Pulmonary artery endothelial cell (primary cell): ENCODE measurements at places on chromosomes 5 and 9. TPM values are rescaled to one million over a fixed set of nuclear protein-coding genes. Genes with fewer than 3 reads are reported as not detected.

GRCh38 chr5:136129445-136129844 is 3.2 kb upstream of the SMAD5 start:
- DNase-seq: no peak

- no peak for DNase-seq
These were observed 34.1 kb upstream of the SLC9A3 start for GRCh38 chr5:558326-558725.

Gene BAAT
- under 0.01 TPM in 1 of 2 replicates, not detected in the other for total RNA-seq

Gene HEMGN
- total RNA-seq: not detected in 2 replicates

DNA sequence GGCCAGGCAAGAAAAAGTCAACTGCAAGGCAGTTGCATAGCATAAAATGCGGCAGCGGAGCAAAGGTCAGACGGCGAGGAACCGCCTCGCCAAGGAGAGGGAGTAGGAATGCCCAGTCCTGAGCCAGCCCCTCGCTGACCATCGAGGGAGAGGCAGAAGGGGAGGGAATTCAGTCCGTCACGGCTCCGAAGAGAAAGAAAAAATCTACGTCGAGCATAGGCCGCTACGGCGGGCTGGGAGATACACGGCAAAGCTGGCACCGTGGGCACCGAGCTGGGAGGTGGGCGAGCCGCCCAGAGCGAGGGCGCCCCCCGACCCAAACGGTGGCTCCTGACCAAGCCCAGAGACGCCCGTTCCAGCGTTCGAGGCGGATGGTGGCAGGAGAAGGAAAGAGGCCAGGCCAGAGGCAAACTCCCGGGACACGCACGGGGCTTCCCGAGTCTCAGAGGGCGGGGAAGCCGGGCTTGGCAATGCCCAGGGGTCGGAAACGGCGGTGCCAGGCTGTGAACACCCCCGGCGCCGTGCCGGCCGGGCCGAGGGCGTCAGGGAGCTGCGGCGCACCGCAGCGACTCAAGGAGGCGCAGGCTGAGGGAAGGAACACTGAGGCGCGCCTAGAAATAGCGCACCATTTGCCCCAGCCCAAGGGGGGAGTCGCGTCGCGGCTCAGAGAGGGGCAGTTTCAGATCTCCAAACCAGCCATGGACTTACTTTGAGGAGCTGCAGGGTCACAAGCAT is 518 bp downstream of the SPRY4 start:
- no peak for DNase-seq

DNA sequence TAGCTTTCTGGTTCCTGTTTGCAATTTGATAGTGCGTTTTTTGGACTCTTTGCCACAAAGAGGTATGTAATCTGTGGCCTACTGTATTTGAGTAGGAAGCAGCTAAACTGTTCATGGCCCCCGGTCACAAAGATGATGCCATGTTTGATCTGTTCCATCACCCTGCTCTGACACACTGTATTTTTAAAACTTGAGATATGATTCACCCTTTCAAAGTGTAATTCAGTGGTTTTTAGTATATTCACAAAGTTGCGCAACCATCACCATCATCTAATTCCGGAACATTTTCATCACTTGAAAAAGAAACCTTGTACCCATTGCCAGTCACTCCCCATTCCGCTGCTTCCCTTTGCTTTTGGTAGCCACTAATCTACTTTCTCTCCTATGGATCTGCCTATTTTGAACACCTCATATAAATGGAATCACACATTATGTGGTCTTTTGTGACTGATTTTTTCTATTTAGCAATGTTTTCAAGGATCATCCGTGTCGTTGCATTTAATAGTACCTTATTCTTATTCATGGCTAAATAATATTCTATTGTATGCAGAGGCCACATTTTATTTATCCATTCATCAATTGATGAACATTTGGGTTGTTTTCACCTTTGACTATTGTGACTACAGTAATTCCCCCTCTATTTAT is 141.6 kb downstream of the NR3C1 start:
- no peak for DNase-seq

DNA sequence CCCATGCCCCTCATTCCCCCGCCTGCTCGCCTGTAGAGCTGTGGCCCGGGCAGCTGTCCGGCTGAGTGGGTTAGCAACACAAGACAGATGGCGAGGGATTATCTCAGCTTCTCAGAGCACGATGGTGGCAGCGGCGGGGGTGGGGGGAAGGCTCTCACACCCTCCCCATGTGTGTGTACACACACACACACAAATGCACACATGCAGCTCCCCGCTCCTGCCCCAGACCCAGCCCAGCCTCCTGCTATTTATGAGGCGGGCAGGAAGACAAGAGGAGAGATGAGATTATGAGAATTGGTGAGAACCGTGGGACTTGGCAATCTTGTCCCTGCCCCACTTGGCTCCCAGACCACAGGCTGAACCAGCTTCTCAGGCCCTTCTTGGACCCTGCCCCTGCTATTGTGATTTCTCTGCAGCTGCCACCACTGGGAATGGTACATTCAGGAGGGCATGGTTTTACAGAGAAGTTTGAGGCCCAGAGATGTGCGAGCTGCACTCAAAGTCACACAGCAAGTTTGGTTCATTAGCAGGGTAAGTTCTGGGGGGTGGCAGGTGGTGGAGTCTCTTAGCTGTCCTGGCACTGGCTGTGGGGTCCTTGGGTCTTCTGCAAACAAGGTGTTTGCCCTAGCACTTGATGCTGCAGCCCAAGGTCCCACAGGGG is 51.0 kb upstream of the PSD2 start:
- DNase-seq: no peak

DNA sequence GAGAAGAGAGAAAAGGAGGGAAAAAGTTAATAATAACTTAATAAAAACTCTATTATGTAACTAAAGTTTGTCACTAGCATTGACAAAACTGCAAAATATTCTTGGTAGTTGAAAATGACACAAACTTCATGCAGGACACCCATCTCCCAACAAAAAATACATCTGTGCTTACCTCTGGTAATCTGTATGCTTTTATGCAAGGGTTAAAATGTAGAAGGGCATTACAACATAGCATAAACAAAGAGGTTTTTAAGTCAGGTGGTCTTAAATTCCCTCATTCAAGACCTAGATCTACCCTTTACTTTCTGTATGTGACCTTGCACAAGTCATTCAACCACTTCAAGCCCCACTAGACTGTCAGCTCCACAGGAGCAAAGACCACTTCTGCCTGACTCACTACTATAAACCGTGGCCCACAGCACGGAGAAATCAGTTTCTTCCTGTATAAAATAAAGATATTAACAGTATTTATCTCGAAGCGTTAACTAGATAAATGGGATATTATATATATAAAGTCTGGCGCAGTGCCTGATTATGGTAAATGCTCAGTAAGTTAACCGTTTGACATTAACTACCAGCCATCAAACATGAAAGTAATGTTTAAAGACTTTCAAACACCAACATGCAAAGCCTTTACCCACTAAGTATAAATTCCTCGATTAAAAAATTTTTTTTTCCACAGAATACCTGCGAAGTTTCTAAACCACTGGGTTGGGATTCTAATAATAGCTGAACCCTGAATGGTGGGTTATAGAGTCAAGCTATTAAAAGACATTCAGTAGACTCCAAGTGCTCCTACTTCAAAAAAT is 2.0 kb downstream of the FBXL17 start:
- no peak for DNase-seq

Gene INSL4
- not detected in 2 replicates for total RNA-seq

Gene ASPN
- total RNA-seq: 0.07 and 0.11 TPM in 2 replicates

Gene FAM153A
- not detected in 2 replicates for total RNA-seq

DNA sequence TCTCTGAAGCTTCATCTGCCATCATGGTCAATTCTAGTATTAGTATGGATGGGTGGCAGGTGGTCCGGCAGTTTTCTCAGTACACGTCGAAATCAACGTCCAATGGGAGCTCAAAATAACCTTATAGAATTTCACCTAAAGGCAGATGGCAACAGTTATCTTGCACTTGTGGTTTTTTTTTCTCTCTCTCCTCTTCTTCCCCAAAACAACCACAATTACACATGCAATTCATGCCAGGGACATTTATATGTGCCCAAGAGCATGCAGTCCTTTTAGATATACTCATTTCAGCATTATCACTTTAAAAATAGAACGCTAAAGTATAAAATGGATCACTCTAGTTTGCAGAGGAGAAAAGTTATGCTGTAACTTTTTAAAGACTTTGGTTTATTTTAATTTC is 1428.9 kb upstream of the WWC1 start:
- no peak for DNase-seq

DNA sequence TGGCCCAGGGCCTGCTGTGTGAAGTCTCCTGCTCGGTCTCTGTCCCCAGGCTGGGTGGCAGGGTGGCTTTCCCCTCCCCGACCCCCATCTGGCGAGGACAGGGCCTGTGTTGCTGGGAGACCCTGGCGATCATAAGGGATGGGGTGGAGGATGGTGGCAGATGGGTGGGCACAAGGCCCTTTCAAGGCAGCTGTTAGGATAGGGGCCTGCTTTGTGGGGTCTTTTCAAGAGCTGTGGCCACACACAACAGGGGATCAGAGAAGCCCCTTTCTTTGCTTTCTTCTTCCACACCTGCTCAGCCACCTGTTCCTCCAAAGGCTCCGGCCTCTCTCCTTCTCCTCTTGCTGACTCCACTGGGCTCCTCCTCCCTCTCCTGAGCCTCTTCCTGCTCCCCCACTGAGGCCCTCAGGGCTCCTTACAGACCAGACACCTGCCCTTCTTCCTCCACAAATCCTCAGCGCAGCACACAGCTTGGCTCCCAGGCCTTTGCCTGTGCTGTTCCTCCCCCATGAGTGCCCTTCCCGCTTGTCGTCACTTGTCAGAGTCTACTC is 15.0 kb upstream of the NEURL1B start:
- DNase-seq: no peak

Gene SOHLH1
- not detected in 2 replicates for total RNA-seq

Gene CTNNAL1
- total RNA-seq: 117 and 140 TPM in 2 replicates

Gene TRPM6
- 0.07 TPM in 2 replicates for total RNA-seq

DNA sequence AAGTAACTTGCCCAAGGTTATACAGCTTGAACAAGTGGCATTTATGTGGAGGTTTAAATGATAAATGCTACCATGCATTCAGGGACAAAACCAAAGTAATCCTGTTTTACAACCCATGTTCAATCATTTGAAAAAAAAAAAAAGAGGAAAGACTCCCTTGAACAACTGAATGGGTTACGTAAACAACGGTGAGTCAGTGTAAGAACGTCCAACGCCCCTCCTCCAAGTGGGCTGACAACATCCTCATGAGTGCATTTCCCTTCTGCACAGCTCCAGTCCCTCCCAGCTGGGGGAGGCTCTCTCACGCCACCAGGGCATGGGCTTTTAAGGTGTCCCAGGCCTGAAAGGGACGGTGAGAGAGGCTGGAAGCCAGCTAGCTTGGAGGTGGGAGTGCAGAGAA is 90.0 kb downstream of the PRRT1B start:
- DNase-seq: peak; percentile 98

DNA sequence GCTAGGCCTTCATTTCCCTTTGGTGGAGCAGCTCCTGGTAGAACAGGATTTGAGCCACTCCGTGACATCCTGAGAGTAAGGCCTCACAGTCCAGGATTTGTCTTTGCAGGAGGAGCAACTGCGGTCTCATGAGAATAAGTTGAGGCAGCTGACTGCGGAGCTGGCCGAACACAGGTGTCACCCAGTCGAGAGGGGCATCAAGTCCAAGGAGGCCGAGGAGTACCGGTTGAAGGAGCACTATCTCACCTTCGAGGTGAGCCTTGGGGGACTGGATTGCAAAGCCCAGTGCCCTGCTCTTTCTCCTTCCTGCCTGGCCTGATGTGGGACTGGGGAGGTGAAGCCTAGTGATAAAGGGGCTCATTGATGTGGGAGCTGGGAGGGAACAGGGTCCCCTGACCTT is 44.3 kb downstream of the PSD2 start:
- DNase-seq: no peak

GRCh38 chr9:72753266-72753893 is 199.5 kb downstream of the ALDH1A1 start:
- DNase-seq: no peak

Gene LECT2
- not detected in 2 replicates for total RNA-seq

DNA sequence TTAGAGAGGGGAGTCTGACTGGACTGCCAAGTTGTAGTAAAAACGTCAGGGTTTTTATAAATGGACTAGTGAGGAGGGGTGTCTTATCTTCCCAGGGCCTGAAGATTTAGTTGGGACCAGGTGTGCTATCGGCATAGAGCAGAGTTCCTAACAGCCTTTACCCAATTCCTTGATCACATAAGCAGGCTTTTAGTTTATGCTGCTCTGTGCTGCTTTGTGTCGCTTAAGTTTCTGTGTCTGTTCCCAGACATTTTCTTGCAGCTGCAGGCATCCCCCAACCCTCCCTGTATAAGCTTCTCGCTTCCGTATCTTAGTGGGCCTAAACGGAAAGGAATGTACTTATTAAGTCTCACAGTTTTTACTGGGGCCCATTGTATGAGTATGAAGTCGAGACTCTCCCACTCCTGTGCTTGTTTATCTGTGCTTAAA is 2.6 kb upstream of the SMC5 start:
- DNase-seq: peak; percentile 47

- DNase-seq: no peak
These were observed 175.0 kb downstream of the GNAQ start for GRCh38 chr9:77856615-77857014.

Gene SH3TC2
- 2.5 and 5.5 TPM in 2 replicates for total RNA-seq

GRCh38 chr9:18741359-18741758 is 267.4 kb downstream of the ADAMTSL1 start:
- no peak for DNase-seq

Gene DIAPH1
- total RNA-seq: 42.7 and 52.6 TPM in 2 replicates

Gene FBP2
- total RNA-seq: not detected in 2 replicates

GRCh38 chr5:165014439-165014838 is 1509.0 kb downstream of the MAT2B start:
- no peak for DNase-seq

- DNase-seq: no peak
These were observed 497.0 kb downstream of the RAB3C start for GRCh38 chr5:59079622-59080620.

DNA sequence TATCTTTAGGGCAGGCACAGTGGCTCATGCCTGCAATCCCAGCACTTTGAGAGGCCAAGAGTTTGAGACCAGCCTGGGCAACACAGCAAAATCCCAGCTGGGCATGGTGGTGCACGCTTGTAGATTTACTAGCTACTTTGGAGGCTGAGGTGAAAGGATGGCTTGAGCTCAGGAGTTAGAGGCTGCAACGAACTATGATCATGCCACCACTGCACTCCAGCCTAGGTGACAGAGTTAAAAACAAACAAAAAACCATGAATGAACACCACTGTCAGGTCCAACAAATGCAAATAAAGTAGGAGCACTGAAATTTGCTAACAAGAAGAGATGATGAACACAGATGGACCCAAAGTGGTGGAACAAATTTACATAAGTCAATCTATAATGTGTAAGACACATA is 4.9 kb downstream of the PTBP3 start:
- DNase-seq: no peak

Gene ANXA2R
- total RNA-seq: 1.2 and 1.4 TPM in 2 replicates

DNA sequence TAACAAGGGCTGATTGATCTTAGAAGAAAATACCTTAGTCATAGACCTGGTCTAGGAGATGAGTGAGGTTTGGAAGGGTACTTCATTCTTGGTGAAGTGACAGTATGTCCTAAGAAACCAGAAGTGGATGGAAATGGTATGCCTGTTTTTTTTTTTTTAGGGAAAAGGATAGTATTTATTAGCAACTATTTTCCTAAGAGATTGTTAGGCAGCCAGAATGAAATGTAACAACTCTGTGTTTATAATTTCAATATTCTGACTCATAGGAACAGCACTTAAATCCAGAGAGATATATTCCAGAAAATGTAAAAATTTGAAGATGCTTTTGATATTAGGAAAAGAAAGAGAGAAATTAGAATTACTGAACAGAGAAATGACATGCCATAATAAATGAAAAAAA is 21.2 kb upstream of the ARL14EPL start:
- DNase-seq: no peak

GRCh38 chr5:109177782-109178181 is 232.0 kb downstream of the PJA2 start:
- DNase-seq: no peak

Gene PCDHGC4
- total RNA-seq: 0.40 and 0.95 TPM in 2 replicates
